ENCODE measurements at places on chromosomes 7 and 10.

- no peak for DNase-seq
Measured at GRCh38 chr10:97818572-97818971, 31.1 kb upstream of the GOLGA7B start.

- DNase-seq: no peak
Measured at GRCh38 chr7:5598261-5598761, 174.7 kb upstream of the TNRC18 start.

- DNase-seq: no peak
Measured at GRCh38 chr7:30142710-30143109, 7.9 kb downstream of the MTURN start.

DNA sequence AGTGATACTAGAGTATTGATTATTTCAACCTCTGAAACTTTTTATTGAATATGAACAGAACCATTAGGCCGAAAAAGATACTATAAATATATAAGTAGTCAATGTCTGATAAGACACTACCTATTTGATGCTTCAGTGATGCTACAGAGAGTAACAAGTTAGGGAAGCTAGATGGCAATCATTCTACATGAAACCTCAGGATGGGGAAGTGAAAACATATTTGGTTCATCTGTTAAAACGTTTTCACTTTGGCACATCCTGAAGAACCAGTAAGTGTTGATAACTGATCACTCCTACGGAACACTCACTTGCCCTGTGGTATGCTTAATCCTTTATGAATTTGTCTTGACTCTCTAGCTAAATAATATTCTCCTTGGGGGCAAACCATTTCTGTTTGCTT, 1064.9 kb downstream of the NXPH1 start:
- no peak for DNase-seq

Data from left ventricle myocardium inferior (tissue), 1 donor.